ENCODE measurements at places on chromosomes 4 and X.

GRCh38 chr4:74056858-74057562, 18.5 kb upstream of the CXCL3 start:
- no peak for DNase-seq

- no peak for DNase-seq
These were observed 79.7 kb upstream of the LSM6 start for GRCh38 chr4:146095860-146096259.

DNA sequence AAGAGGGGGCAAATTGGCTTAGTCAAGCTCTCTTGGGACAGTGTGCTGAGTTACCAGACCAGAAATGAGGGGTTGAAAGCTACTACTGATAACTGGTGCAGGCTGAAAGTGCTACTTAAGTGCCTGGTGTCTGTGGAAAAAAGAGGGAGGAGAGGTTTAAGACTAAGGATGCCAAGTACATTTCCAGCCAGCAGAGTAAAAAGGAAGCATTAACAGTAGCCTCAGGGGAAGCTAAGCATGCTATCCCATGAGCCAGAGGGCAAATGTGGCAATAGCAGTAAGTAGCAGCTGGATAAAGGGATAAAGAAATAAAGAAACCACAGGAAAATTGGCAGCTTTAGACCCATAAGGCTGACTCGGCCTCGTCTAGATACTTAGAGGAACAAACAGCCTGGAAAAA, 196.3 kb upstream of the MAB21L2 start:
- no peak for DNase-seq

DNA sequence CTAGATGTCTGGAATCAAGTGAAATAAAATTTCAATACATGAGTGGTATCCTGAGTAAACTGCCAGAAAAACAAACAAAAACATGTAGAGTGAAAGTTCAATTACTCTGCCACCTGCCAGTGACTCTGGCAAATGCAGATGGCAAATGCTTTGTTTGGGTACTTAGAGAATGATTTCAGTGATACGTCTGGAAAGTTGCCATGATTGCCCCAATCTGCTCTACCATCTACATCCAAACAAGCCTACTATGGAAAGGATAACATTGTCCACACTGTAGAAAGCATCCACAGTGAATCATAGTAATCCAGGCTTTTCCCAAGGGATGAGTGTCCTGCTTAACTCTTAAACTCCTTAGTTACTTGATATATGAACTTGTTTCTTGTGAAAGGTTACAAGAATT, 3.4 kb downstream of the SPATA4 start:
- peak; percentile 74 for DNase-seq

- DNase-seq = peak; percentile 14
These were observed 14.7 kb upstream of the DCHS2 start for GRCh38 chr4:154506253-154506652.

DNA sequence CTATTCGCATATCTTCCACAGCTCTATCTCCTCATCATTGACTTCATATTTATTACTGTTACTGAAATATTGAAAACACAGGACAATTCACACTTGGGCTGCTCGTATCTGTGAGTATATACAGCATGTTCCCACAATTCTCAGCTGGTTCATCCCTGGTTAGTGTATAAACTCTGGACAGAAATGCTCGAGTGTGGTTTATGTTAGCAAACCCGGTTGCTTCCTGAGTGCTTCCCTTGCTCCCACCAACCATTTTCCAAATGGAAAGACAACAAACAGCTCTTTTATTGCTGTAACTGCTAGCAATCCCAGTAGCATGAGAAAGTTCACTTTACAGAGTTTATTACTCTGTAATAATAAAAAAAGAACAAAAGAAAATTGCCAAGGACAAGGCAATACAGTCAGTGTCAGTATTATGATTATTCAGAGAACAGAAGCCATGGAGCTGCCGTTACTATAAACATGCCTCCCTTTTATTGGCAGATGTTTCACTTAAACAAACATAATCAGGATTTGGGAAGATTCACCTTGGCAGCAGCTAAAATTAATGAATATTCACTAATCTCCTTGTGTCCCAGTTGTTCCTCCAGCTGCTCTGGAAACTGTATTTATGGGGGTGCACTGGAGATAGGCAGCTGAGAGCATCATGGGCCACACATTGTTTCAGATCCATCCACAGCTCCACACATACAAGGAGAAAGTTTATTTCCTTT, 134.1 kb upstream of the GUCY1A1 start:
- peak; percentile 44 for DNase-seq

GRCh38 chr4:134178706-134179105, 22.9 kb downstream of the PABPC4L start:
- DNase-seq = no peak

DNA sequence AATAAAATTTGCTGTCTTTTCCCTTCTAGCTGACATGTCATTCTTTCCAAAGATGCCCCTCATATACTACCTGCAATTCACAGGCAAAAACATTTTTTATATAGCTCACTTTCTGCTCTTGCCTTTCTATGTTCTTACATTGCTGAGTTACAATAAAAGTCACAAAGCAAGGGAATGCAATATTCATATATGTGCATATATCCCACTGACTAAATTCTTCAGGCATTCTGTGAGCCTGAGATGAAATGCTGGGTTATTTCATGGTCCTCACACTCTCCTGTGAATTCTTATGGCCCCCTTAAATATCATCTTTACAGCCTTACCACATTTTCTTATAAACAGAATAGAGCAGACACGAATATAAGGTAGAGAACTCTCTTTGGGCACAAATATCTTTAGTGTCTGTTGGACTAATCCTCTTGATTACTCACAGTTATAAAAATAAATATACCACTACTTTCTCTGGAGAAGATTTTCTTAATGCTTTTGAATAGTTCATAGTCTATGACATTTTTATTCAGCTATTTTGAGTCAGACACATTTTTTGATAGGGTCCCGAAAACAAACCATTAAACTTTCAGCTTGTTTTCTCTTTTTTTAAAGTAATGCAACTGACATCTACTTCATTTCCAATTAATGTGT, 84.1 kb upstream of the H2AZ1 start:
- DNase-seq = no peak

DNA sequence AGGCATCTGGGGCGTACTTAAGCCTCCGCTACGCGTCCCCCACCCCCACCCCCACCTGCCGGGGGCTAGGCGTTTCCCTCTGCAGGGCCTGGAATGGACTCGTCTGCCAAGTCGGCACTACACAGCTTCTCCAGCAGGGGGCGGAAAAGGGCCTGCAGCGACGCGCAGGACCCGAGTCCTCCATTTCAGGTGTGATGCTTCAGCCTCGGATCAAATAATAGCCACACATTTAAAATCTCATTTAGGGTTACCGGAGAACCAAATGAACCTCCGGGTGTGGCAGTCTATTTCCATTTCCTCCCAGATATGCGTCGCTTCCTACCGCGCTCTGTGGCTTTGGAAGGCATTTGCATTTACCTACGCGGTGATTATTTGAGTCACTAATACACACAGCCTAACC, 2.9 kb downstream of the PAK3 start:
- no peak for DNase-seq

DNA sequence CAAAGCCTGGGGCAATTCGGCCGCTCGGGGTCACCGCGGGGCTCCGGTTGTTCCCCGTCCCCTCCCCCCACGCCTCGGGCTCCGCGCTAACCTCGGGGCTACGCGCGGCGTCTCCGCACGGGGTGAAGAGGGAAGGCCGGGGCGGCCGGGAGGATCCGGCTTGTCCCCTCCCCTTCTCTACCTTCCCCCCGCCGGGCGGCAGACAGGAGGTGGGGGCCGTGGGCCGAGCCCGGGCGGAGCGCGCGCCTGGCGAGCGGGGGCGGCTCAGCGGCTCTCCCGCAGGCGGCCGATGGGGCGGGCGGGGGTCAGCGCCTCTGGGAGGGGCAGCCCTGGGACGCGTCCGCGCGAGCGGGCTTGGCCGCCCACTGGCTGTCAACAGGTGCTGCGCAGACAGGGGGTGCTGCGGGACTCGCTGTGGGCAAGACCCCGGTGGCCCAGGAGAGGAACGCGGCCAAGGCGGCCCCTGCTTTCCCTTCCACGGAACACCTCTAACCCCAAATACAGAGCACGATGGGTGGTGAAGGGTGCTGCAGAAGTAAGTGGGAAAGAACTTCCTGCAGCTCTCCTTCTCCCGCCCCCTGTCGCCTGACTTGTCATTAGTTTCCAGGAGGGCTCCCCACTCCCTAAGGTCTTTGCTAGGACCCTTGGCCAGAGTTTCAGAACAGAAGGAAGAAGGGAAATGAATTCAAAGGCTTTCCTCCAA, at the start of gene PDGFC:
Gene PDGFC (minus strand): TSS at position 124 of the 703 bp plus-strand sequence. CDS start 896 bp downstream, outside the sequence.
- peak; percentile 52 for DNase-seq

DNA sequence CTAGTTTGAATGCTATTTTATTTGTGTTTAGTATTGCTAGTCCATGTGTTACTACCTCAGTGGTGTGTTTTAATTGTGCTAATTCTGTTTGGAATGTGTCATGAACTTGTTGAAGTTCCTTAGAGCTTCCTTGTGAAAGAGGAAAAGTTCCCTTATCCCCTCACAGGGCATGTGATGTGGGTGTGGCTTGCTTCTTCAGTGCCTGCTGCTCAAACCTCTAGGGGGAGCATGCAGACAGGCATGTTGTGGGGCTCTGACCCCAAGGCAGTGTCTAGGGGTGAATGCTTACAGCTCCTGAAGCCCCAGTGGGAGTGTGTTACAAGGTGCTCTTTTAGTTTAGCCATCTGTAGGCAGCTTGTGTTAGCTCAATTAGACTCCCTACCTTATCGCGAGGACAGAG, 86.5 kb downstream of the MAGED4 start:
- DNase-seq = no peak

- no peak for DNase-seq
These were observed 98.6 kb upstream of the LRPAP1 start for GRCh38 chr4:3630598-3631543.

GRCh38 chr4:84866295-84866694, 100.2 kb downstream of the WDFY3 start:
- no peak for DNase-seq

DNA sequence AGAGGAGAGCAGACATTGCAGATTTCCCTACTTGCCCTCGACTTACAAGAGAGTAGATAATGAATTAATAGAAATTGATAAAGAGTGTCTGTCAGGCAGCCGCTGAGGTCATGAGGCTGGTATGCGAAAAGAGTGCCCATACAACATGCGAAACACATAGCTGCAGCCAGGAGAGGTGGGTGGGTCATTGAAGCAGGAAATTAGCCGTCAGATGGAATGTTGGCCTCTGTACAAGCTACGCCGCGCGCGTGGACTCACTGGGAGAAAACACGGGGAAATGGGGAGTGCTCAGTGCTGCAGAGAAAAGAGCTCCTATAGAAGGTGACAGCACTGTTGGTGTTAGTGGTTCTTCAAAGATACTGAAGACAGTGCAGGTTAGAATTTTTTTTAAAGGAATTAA, 125.1 kb downstream of the RAPGEF2 start:
- no peak for DNase-seq

- DNase-seq = no peak
These were observed 29.5 kb upstream of the FGFR3 start for GRCh38 chr4:1763550-1764080.

GRCh38 chr4:152667781-152668180, 12.0 kb downstream of the TMEM154 start:
- no peak for DNase-seq

DNA sequence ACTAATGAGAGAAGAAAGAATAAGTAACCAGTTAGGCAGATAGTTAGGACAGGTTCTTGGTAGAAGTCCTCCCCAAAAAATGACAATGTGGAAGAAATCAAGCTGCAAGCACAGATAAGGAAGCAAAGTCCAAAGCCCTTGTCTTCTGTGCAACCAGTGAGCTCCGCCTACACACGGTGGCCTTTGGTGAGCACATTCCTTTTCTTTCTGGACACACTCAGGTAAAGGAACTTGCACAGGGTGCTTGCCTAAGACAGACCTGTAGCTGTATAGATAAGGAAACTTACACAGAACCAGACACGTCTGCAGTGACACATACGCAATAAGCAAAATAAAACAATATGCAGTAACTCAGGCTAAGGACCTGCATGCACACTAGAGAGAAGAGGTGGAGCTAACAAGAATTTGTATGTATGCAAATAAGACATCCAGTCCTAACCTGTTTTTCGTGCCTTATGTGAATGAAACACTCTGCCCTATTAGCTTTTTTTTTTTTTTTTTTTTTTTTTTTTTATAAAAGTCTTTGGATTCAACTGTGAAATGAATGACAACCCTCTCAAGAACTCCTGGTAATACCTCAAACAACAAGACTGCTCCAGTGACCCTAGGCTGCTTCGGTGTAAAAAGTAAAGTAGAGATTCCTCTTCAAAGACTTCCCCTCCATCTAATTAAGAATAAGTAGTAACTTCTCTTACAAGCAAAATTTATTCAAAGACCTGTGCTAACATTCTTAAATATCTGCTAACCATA, 48.8 kb downstream of the UGT2B10 start:
- no peak for DNase-seq

DNA sequence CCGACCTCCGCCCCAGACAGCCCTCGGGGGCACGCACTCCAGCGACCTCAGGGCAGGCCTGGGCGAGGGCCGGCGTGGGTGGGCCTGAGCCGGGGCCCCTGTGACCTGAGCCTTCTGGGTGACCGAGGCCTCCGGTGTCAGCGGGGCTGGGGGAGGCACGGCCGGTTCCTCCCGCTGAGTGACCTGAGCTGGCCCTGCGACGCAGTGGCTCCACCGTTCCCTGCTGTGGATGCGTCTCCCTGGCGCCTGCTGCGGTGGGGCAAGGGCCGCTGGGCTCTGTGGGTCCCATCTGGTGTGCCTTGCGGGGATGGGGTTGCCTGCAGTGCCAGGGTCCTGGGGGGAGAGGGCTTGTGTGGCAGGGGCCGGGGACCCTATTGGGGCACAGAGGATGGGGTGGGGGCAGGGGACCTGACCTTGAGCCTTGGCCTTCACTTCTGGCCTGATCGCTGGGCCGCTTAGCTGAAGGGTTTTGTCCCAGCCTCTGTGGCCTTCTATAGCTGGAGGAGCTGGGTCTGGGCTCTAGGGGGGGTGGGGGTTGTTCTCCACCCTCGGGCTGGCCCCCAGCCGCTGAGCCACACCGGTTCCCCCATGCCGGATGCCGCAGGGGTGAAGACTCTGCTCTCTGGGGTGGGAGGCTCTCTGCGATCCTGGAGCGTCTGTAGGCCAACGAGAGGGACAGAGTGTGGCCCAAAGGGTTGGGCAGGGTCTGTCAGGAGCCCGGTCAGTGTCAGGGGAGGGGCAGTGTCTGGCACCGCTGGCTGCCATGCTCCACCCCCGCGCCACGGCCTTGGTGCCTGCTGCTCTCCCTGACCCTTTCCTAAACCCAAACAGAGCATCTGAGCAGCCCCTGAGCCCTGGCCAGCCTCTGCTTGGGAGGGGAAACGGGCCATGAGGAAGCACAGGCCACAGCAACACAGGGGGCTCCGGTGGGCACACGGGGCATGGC, 2.3 kb downstream of the NAT8L start:
- no peak for DNase-seq

GRCh38 chrX:7050271-7050670, 97.2 kb upstream of the STS start:
- DNase-seq = no peak

DNA sequence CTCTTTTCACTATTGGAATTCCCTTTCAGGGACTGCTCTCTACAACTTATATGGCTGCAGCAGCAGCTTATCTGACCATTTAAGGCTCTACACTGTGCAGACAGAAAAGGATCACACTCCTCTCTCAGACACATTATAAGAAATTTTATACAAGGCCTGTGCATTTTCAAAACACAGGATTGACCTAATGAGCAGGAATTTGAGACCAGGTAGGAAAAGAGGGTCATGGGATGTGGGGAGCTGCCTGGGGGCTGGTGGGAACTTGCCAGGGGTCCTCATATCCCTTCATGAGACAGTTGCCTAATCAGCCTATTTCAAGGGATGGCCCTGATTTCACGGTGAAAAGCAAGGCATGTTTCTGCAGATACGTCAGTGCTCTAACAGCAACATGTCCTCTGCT, 77.1 kb downstream of the SORBS2 start:
- no peak for DNase-seq

- no peak for DNase-seq
These were observed 41.5 kb upstream of the FAT1 start for GRCh38 chr4:186765138-186765537.

- no peak for DNase-seq
These were observed 102.9 kb upstream of the PGRMC2 start for GRCh38 chr4:128390475-128390996.
